ENCODE measurements at places on chromosomes 3 and 15.

DNA sequence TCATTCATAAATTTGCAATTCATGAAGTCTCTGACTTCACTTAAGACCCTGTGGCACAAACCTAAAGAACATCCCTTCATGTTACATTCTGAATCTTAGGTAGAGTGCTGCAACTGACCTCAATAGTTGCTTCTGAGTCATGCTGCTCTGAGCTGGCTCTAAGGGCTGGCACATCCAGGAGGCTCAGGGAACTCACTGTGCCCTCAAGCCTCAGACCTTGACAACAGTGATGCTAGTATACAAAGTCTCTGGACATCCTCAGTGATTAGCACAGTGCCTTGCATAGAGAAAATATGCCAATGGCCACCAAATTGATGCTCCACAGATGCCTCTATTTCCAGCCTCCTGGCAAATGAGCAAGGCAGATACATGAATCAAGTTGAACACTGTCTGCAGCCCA lies 740.9 kb upstream of the LMCD1 start:
- no peak for DNase-seq

- no peak for DNase-seq
These were observed 8.7 kb downstream of the IMPG2 start for GRCh38 chr3:101311676-101312075.

GRCh38 chr15:43880406-43881194 lies 53.8 kb downstream of the WDR76 start:
- no peak for DNase-seq

DNA sequence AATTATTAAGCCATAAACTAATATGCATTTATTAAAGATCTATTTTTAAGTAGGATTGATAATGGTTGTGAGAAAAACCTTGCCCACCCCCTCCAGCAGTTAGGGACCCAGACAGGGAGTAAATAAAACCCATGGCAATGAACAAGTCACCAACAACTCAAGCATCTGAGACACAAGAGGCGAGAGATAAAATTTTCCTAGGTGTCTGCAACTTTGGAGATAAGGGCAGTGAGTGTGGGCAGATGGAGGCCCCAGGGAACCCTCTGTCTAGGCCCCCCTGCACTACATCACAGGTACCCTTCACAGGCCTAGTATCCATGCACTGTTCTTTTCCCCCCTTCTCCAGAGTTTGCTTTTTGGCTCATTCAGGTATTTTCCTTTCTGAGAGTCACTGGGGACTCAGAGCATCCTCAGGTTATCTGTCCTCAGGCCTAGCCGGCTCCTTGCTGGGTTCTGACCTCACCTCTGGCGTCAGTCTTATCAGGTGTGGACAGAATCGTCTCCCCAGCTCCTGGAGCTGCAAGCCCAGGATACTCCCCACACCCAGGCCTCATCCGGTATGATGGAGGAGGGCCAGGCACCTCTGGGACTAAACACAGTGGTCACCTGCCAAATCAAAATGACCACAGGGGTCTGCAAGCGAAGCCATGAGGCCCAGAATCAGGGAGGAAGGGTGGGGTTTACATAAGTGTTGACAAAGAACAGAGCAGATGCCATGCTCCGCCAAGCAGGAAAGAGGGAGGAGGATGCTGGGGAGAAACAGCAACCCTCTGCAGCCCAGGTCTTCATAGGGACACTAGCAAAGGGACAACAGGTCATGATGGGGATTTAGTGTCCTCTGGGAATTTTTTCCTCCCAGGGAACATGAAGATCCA lies 50.4 kb downstream of the CCNL1 start:
- no peak for DNase-seq

DNA sequence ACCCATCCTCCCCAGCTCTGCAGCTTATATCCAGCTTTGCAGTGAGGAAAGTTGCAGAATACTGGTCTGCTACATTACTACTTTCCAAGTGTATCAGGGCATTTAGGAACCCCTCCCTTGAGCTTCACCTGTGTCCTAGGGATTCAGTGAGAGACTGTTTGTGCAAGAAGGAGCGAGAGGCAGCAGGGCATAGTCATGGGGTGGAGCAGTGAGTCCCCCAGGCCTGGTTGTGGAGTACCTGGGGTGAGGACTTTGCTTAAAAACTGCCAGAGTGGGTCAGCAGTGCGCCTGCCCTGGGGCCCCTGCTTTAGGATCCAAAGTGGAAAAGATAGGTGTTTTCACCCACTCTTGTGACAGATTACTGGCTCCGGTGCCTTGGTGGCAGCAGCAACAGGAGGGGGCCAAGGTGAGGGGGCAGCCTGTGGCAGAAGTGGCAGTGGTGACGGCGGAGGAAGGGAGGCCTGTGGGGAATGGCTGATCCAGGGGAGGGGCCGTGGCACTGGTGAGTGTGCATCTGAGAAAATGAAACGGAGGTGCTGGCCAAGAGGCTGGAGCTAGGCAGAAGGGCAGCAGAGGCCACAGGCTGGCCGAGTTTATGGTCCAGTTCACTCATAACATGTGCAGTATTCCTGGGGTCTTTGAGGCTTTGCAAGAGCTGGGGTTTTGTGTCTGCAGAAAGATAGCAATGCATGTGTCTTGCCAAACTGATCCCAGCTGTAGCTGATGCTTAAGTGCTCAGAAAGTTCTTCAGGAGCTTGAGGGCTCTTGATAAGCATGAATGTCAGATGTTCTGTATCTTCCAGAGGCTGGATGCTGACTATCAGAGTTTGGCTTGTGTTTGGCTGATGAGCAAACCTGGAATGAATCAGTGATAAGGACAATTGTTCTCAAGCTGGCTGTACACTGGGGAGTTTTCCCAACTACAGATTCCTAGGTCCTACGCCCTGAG lies 43.4 kb downstream of the GOLGA6A start:
- DNase-seq, result no peak

DNA sequence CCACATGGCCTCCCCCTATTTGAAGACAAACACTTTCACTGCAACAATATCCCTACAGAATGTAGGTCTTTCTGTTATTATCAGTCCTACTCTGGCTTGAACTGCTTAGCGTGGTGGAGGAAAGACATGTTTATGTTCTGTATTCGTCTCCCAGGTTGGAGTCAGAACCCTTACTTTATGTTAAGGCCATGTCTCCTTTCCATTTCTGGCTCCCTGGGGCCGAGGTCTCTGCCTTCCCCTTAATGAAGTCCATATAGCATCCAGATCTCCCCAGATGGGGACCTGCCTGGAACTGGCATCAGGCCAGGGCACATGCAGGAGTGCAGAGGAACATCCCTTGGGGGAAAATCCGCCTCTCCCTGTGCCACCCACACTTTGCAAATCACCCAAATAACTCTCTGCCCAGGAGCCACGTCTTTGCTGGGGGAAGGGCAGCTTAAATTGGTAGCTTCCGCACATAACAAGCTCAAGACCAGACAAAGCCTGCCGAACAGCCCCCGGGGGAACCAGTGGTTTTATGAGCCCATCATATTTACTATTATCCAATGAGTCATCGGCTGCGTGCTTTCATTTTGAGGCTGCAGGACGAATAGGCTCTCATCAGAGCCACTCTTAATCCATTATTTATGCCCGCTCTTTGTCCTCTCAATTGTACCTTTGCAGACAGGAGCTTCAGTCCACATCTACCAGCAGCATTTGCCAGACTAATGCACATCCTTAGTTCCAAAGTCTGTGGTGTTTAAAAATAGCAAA lies 237.0 kb downstream of the UACA start:
- no peak for DNase-seq

DNA sequence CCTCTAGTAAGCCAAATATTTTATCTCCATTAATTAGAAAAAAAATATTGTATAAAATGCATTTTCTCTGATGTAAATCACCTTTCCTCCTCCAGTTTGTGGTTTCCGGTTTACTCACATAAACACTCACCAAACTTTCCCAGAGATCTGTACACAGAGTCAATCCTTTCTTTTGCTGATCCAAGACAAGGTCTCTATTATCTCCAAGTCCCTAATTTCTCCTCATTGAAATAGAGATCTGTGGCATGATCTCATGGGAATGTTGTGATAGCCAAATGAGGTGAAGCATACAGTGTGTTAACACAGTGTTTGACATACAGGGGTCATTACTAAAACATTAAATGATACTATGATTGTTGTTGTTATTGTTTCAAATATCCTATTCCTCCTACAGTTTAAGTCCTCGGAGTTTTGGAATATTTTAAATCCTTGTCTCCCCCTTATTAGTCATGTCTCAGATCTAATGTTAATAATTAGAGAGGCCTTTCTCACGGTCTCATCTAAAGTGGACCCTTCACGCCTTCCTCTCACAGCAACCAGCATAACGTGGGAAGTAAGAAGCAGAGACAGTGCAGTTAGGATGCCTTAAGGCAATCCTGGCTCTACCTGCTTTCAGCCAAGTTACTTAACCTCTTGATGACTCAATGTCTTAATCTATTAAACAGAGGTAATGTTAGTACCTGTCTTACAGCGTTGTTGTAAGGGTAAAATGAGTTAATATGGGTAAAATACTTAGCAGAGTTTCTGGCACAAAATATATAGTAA lies 333.3 kb downstream of the GRM7 start:
- DNase-seq, result no peak

DNA sequence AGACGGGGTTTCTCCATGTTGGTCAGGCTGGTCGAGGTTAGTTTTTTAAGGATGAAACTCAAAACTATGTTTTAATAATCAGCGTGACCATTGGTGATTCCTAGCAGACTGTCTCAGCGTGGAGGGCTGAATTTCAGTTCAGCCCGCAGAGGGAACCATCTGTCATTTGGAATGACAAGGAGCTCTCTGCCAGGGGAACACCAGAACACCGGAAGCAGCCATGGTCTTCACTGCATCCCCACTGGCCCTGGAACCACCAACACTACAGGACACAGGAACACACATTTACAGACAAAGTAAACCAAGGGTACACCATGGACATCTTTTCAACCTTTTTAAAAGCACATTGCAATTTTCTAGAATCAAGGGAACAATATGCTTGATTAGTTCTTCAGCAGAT lies 424.7 kb downstream of the FHIT start:
- DNase-seq, result no peak
